IMR-90 (cell line): ENCODE measurements at places on chromosomes 3 and 15.

DNA sequence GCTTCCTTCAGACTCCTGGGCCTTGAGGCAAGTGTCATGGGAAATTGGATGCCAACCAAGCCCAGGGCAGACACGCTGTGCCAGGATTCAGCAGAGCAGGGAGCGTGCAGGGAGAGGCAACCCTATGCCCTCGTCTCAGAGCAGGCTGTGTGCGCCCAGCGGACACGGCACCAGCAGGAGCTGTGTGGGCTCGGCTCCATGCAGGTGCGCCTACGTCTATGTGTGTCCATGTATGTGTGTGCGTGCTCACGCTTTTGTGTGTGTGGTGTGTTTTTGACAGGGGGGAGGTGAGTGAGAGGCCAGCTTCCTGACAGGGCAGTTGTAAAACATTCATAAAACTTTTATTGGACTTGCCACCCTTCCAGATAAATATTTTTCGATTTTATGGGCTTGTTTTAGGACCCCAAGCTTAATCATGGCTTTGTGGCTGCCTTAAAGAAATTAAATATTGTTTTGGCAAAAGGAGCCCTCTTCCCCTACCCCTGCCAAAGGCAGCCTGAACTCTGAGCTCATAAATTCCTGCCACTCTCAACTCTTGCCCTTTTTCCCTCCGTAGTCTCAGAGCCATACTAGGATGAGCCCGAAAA, 84.4 kb downstream of the DNAJB8 start:
- H3K36me3 ChIP-seq = no peaks in the 10 kb centered on the region
- H3K4me1 ChIP-seq = peaks cover 22% of the 10 kb centered on the region
- no peak overlapping the region for H3K27ac ChIP-seq
- H3K27me3 ChIP-seq = no peaks in the 10 kb centered on the region
- no peak overlapping the region for H3K4me3 ChIP-seq
- DNase-seq = no peak

- H3K4me1 ChIP-seq = no peaks in the 10 kb centered on the region
- no peak overlapping the region for H3K27ac ChIP-seq
Measured at GRCh38 chr15:71660501-71660900, 149.9 kb upstream of the NR2E3 start.

DNA sequence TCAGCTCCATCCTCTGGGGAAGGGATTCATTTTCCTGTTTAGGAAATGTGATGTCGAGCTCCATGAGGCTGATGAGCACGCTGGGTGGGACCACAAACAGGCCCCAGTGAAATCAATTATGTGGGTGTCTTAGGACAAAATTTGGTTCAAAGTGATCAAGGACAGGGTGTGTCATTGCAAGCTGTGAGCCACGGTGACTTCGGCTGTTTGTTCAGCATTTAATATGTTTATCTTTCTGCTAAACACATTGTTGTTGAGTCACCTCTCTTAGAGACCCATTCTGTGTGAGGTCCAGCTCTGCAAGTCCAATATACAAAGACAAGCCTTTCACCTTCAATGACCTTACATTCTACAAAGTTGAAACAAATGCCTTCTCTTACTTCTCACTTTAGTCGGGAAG, 41.3 kb downstream of the SSR3 start:
- no peak overlapping the region for H3K4me3 ChIP-seq
- no peak for DNase-seq
- H3K36me3 ChIP-seq = no peaks in the 10 kb centered on the region
- 0 out of 2 replicates have a peak, but pooled peaks cover 2% of the 10 kb centered on the region for H3K4me1 ChIP-seq
- no peak overlapping the region for H3K27ac ChIP-seq

GRCh38 chr3:154872074-154872473, 208.0 kb upstream of the MME start:
- H3K36me3 ChIP-seq = no peaks in the 10 kb centered on the region
- no peak overlapping the region for H3K4me3 ChIP-seq
- no peak for DNase-seq
- no peaks in the 10 kb centered on the region for H3K27me3 ChIP-seq
- peaks cover 2% of the 10 kb centered on the region; the same call in 1 of the 2 replicates for H3K4me1 ChIP-seq

GRCh38 chr3:51673802-51674654, 3.0 kb downstream of the TEX264 start:
- H3K27ac ChIP-seq = no peak overlapping the region
- no peak for DNase-seq
- no peak overlapping the region for H3K4me3 ChIP-seq
- H3K4me1 ChIP-seq = peaks cover 8% of the 10 kb centered on the region

- peaks cover 22% of the 10 kb centered on the region for H3K4me1 ChIP-seq
- no peak overlapping the region for H3K4me3 ChIP-seq
- no peak overlapping the region for H3K27ac ChIP-seq
- no peaks in the 10 kb centered on the region for H3K36me3 ChIP-seq
- H3K27me3 ChIP-seq = no peaks in the 10 kb centered on the region
- peak; percentile 21 for DNase-seq
Measured at GRCh38 chr3:190056742-190057141, 64.0 kb downstream of the P3H2 start.

GRCh38 chr3:25527801-25528200, 99.7 kb downstream of the RARB start:
- H3K27me3 ChIP-seq = no peaks in the 10 kb centered on the region
- no peak overlapping the region for H3K4me3 ChIP-seq
- no peaks in the 10 kb centered on the region for H3K4me1 ChIP-seq

GRCh38 chr3:34942256-34942655, 697.1 kb upstream of the ARPP21 start:
- no peak for DNase-seq
- no peak overlapping the region for H3K27ac ChIP-seq
- no peaks in the 10 kb centered on the region for H3K27me3 ChIP-seq
- no peak overlapping the region for H3K4me3 ChIP-seq
- H3K4me1 ChIP-seq = no peaks in the 10 kb centered on the region

- peak overlapping the region; percentile 34; the same call in 1 of the 2 replicates for H3K27ac ChIP-seq
- H3K36me3 ChIP-seq = peaks cover 1% of the 10 kb centered on the region; the same call in 1 of the 2 replicates
- peaks cover 39% of the 10 kb centered on the region for H3K4me1 ChIP-seq
- DNase-seq = peak; percentile 87
- no peak overlapping the region for H3K4me3 ChIP-seq
Measured at GRCh38 chr15:41940441-41940857, 31.9 kb downstream of the EHD4 start.

DNA sequence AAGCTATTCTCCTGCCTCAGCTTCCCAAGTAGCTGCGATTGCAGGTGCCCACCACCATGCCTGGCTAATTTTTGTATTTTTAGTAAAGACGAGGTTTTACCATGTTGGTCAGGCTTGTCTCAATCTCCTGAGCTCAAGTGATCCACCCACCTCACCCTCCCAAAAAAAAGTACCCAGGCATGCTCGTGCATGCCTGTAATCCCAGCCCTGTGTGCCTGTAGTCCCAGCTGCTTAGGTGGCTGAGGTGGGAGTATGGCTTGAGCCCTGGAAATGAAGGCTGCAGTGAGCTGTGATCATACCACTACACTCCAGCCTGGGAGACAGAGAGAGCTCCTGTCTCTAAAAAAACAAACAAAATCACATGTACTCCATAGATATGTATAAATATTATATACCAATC, 176.5 kb downstream of the SOX2 start:
- H3K27ac ChIP-seq = no peak overlapping the region
- H3K4me3 ChIP-seq = no peak overlapping the region
- no peak for DNase-seq
- H3K4me1 ChIP-seq = no peaks in the 10 kb centered on the region
- no peaks in the 10 kb centered on the region for H3K27me3 ChIP-seq
